ENCODE measurements at places on chromosomes 13 and 19.

DNA sequence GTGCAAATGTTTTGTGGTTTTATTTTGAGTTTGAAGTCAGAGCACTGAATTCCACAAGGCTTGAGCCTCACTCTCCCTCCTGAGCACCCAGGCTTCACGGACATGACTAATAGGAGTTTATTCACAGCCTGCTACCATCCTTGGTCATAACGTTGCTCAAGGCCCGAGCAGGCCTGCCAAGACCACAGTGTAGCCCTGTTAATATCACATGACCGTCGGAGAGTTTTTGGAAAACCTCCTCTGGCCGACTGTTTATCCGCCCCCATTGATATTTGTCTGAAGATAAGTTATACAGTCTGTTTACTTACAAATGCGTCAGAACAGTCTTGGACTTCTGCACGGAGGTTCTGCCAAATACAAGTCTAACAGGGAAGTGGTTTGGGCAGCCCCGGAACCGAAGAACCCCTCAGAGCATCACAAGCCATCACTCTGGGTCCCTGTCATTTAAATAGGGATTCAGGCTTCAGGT lies 89.9 kb downstream of the COL4A2 start:
- no peak overlapping the region for H3K4me3 ChIP-seq
- DNase-seq = peak; percentile 91
- H3K27ac ChIP-seq = peak overlapping the region; percentile 82

DNA sequence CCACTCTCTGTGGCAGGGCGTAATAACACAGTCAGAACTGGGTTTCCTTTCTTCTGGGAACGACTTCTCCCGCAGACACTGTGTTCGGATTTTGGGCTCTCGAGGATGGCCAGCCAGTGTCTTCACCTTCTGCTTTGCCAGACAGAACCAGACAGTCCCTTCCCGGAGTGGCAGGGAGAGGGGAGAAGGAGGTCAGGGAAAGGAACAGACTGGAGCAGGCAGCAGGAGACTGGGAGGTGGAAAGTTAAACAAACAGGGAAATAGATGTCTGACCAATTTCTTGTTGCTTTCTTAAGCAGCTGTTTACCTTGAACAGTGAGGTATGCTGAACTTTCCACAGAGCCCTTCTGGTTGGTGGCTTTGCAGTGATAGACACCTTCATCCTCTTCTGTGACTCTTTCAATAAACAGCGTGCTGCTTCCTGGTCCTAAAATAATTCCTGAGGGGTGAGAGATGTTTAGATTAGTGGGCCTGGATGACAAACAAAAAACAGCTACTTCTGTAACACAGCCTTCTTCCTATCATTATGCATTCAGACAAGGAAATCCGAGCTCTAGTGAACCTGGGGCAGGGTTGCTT lies 137.6 kb downstream of the FLT1 start:
- no peaks in the 10 kb centered on the region for H3K27me3 ChIP-seq
- no peak overlapping the region for H3K27ac ChIP-seq
- DNase-seq = no peak

DNA sequence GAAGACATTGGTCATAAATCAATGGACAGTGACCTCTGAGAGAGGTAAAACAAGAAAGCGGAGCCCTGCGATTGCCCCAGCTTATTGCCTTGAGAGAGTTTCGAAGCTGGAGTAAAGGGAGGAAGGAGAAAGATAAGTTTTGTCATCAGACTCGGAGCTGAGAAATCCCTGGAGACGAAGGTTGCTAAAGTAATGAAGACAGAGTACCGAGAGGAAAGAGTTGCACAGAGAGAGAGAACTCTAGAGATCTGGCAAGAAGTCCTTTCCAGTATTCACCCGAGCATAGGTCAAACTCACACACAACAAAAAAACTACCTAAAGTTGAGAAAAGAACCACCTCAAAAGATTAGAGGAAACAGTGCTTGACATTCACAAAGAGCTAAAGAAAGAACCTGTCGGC lies 472.0 kb downstream of the DACH1 start:
- H3K27me3 ChIP-seq = no peaks in the 10 kb centered on the region

DNA sequence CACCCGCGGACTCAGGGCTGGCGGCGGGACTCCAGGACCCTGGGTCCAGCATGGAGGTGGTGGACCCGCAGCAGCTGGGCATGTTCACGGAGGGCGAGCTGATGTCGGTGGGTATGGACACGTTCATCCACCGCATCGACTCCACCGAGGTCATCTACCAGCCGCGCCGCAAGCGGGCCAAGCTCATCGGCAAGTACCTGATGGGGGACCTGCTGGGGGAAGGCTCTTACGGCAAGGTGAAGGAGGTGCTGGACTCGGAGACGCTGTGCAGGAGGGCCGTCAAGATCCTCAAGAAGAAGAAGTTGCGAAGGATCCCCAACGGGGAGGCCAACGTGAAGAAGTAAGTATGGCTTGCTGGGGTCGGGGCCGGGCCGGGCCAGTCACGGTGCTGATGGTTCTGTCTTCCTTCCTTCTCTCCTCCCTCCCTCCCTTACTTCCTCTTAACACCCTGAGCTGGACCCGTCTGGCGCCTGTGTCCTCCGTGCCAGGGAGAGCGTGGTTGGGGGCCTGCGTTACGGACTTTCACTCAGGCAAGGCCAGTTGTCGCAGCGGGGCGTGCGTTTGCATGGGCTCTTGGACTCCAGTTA lies 1.4 kb downstream of the STK11 start:
- peak overlapping the region; percentile 94 for H3K27ac ChIP-seq
- peaks cover 41% of the 10 kb centered on the region for H3K4me1 ChIP-seq
- peak overlapping the region; percentile 82 for H3K4me3 ChIP-seq
- H3K27me3 ChIP-seq = no peaks in the 10 kb centered on the region

DNA sequence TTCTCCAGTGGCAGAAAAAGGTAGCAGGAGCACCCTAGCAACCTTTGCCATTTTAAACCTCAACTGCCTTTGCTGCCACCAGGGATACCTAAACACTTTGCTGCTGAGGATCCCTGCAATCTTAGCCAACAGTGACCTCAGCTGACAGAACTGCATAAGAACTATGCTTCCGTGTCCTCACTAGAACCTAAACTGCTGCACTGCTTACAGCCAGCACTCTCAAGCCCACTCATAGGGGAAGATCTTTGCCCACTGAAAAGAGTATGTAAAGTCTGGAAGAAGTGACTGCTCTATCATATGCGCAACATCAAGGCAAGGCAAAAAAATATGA lies 270.0 kb upstream of the PCDH20 start:
- H3K27me3 ChIP-seq = no peaks in the 10 kb centered on the region
- no peaks in the 10 kb centered on the region for H3K36me3 ChIP-seq
- H3K27ac ChIP-seq = no peak overlapping the region

DNA sequence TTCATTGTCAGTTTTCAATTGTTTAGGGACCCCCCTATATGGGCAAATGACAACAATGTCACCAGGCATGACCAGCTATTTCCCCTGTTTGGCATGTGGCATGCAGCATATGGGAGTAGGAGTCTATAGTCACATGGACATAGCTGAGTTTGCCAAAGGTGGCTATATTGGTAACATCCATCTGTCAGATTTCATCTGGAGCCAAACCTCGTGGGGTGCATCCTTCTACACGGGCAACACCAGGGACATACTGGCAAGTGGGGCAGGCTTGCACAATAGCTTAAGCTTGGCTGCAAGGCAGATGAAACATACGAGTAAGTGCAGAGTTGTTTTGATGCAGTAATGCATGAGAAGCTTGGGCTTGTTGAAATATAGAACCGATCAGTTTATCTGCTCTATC lies 24.5 kb upstream of the ZNF816 start:
- H3K4me3 ChIP-seq = no peak overlapping the region
- H3K4me1 ChIP-seq = peaks cover 3% of the 10 kb centered on the region
- H3K27ac ChIP-seq = no peak overlapping the region
- DNase-seq = no peak
- H3K27me3 ChIP-seq = no peaks in the 10 kb centered on the region

DNA sequence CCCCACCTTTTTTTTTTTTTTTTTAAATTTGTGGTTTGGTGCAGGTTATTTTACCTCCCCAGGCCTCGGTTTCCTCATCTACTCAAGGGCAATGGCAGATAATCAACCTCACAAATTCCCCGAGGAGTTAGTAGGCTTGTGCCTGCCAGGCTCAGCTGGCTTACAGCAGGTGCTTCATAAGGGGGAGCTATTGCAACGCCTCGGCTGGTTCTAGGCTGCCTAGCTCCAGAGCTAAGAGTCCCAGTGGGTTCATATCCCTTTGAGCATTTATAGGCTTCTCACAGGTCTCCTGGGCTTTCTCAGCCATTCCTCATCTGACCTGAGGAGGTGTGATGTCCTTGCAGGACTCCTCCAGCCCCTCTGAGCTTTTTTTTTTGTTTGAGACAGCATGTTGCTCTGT lies 10.6 kb downstream of the BCKDHA start:
- peak overlapping the region; percentile 78 for H3K27ac ChIP-seq
- H3K36me3 ChIP-seq = peaks cover 17% of the 10 kb centered on the region
- DNase-seq = no peak
- H3K4me3 ChIP-seq = no peak overlapping the region
- no peaks in the 10 kb centered on the region for H3K27me3 ChIP-seq
- peaks cover 76% of the 10 kb centered on the region for H3K4me1 ChIP-seq

DNA sequence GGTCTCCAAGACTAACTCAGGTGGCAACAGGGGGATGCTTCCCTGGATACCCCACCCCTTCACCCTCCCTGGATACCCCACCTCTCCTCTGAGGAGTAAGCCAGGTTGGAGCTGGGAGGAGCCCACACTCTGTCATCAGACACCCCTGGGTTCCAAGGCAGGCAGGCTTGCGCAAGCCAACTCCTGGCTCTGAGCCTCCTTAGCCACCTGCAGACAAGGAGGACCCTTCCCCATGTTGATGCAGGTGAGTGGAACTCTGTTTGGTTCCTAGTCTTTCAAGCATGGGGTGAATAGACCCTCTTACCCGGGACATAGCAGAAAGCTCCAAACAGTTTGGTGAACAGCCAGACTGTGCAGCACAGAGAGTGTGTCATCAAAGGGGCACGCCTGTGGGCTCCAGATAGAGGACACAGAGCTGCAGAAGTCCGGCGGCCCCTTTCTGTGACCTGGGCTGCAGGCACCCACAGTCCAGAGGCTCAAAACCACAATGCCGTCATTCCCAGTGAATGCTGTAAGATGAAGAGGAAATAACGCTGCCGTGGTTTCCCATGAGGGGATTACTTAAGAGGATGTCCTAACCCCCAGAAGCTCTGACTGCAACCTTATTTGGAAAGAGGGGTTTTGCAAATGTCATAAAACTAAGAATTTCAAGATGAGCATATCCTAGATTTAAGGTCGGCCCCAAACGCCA lies 12.1 kb upstream of the HAS1 start:
- no peaks in the 10 kb centered on the region for H3K27me3 ChIP-seq
- H3K27ac ChIP-seq = no peak overlapping the region
- no peaks in the 10 kb centered on the region for H3K36me3 ChIP-seq
- H3K4me1 ChIP-seq = no peaks in the 10 kb centered on the region
- no peak overlapping the region for H3K4me3 ChIP-seq
- peak; percentile 76 for DNase-seq
